ENCODE measurements at places on chromosomes 3 and 15. TPM values are rescaled to one million over a fixed set of nuclear protein-coding genes. Genes with fewer than 3 reads are reported as not detected.

GRCh38 chr3:125585595-125586223 lies 9.6 kb downstream of the OSBPL11 start:
- DNase-seq, result peak; percentile 86
- H3K36me3 ChIP-seq, result no peaks in the 10 kb centered on the region
- no peak overlapping the region for H3K27ac ChIP-seq
- no peaks in the 10 kb centered on the region for H3K4me1 ChIP-seq
- no peak overlapping the region for H3K4me3 ChIP-seq
- H3K27me3 ChIP-seq, result no peaks in the 10 kb centered on the region

DNA sequence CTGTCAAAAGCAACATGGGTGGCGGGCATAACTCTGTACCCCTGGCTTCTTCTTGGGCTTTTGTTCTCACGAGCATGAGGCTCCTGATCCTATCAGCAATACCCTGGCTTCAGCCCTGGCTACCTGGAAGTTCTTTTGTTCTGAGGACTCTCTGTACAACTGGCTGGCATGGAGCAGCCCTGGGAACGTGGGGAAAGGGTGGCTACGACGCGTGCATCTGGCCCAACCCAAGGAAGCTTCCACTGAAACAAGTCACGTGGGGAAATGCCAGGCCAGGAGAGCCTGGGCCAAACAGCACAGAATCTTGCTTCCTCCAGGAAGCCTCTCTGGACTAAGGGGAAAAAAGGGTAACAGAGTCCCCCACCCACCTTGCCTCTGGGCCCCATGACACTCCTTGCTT lies 22.7 kb upstream of the ATP2B2 start:
- no peak for DNase-seq
- H3K36me3 ChIP-seq, result no peaks in the 10 kb centered on the region
- H3K4me3 ChIP-seq, result no peak overlapping the region

DNA sequence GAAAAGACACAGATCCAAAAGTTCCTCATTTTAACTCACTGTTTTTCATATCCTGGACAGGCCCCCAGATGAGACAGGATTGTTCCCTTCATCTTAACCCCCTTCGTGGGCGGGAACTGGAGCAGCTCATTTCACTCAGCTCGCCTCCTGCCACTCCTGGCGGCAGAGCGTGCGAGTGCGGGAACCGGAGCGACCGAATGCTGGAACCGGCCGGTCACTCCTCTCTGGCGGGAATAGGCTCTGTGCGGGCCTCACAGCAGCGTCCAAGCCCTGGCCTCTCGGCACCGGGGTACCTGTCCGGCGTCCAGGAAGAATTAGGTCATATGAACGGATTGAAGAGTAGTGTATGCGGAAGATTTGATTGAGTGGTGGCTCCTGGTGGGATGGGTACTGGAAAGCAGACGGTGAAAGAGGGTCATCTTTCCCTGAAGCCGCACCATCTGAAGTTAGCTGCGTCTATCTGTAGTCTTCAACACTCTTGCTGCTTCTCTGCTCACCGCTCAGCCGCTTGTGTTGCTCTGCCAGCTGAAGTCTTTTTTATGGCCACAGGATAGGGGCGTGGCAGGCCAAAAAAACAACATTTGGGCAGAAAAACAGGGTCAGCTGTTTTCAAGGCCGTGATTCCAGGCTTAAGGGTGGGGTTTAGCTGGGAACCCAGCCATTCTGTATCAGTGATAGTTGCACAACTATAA lies 42.3 kb upstream of the FXR1 start:
- H3K27ac ChIP-seq, result no peak overlapping the region
- no peaks in the 10 kb centered on the region for H3K27me3 ChIP-seq
- H3K4me3 ChIP-seq, result peak overlapping the region; percentile 37
- peak; percentile 78 for DNase-seq
- peaks cover 7% of the 10 kb centered on the region for H3K4me1 ChIP-seq

DNA sequence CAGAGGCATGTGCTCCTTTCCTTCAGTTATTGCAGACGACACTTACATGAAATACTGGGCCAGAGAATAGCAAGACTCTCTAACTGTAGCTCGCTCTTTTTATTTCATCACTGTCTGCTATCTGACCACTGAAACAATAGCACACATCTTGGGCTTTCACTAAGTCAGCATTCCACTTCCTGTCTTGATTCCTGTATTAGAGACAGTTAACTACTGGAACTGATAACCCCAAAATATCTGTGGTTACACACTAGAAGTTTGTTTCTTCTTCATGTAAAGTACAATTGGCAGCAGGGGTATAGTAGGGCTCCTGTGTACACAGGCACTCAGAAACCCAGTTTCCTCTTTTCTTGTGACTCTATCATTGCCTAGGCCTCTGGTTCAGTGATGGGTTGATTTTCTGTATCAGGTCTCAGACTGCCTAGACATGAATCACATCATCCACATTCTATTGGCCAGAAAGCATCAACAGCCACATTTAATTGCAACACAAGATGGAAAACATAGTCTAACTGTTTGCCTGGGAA lies 230.2 kb upstream of the CD96 start:
- H3K36me3 ChIP-seq, result no peaks in the 10 kb centered on the region
- no peak overlapping the region for H3K27ac ChIP-seq
- H3K4me1 ChIP-seq, result no peaks in the 10 kb centered on the region
- no peak for DNase-seq
- no peak overlapping the region for H3K4me3 ChIP-seq

DNA sequence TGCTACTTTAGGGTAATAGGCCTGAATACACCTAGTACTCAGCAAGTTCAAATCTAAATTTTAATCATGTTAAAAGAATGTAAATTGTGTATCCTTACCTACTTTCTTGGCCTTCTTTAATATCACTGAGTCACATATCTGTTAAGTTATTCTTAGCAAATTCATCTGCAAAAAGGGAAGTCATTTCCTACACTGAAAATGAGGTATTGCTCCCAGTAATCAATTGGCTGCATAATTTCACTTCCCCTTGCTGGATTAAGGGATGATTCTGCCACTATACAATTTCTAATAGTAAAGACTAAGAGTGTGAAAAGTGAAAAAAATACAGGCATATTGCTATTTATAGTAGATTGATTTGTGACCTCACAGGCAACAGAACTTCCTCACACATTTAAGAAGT lies 47.8 kb downstream of the CCDC54 start:
- no peaks in the 10 kb centered on the region for H3K4me1 ChIP-seq
- no peaks in the 10 kb centered on the region for H3K36me3 ChIP-seq
- no peak overlapping the region for H3K27ac ChIP-seq
- H3K27me3 ChIP-seq, result peaks cover 13% of the 10 kb centered on the region
- DNase-seq, result no peak
- H3K4me3 ChIP-seq, result no peak overlapping the region

ACAN gene
- total RNA-seq, result 4.5 TPM

ILDR1 gene
- total RNA-seq, result 0.97 TPM

LRRIQ4 gene
- total RNA-seq, result not detected
